Stimulated activated CD4-positive, alpha-beta T cell treated with anti-CD3 and anti-CD28 coated beads, TNF-alpha, amount 100 ng/mL, for 4 hours (primary cell): ENCODE measurements at places on chromosomes 7 and 10.

DNA sequence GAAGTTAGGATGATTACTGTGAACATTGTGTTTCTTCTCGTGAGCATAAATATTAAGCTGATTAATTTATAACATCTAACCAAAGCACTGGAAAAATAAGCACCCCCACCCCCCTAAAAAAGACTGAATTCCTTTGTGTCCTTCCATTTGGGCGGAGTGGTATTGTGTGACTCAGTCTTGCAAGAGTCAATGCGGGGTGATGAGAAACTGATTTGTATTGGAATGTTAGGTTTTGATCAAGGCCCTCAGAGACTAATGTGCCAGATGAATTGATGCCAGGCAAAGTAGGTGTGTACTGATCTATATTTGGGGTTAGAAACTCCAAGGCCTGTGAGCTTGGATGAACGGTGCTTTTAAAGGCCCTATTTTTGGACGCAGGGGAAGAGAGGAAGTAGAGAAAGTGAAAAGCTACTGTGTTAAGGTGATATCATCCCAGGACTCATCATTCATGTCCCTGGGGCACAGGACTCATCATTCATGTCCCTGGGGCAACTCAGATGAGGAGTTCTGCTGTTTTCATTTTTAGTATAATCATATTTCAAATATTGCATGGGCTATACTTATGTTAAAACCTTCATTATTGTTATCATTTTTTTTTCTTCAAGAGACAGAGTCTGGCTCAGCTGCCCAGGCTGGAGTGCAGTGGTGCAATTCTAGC is 61.3 kb upstream of the PTN start:
- DNase-seq = no peak

- no peak for DNase-seq
Measured at GRCh38 chr10:91167406-91167805, 53.1 kb upstream of the PCGF5 start.

DNA sequence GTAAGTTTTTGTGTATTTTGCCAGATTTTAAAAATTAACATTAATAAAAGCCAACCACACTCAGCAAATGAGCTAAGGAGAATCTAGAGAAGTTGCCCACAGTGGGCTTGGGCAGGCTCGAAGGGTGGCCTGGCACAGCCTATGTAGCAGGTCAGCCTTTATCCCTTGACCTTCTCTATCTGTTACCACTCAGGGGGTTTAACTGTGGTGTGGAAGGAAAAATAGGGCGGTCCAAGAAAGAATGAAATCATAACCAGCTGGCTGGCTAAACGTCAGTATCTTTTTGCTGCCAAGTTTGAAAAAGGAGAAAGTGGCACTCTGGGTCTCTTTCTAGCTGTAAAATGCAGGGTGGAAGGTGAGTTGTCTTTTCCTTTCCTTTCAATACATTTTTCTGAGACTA is 130.3 kb upstream of the ASAH2 start:
- DNase-seq = no peak

DNA sequence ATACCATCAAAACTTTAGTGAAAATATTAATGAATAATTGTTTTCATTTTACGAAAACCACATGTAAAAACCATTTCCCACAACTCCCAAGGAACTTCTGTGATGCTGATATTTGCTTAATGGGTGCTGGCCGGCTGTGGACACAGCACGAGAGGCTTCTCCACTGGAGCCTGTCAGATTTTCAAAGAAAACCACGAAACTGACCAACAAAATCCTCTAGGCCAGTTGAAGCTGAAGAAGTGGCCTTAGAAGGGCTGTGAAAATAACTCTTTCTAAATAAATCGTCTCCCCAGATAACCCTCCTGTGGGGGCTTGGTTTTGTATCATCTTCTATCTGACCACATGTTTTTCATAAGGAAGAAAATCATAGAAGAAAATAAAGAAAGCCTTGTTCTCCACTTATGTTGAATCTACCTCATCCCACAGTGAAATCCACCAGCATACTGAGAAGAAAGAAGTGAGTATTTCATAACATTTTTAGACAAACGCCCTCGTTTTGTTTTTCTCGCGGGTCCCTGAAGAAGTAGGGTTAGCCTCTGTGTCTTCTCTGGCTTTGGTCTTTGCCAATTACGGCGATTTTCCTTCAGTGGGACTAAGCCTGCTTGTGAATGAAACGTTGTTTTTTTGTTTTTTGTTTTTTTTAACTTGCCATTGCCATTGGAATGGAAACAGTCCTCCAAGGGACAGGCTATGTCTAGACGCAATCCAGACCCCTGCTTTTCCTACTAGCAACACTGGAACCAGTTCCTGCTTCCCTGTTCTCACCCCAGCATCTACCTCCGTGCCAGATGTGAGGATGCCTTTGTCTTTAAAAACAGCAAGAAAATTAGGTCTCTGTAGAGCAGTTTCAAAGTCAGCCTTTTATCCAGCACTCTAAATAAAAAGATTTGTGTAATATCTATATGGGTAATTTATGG is 123.9 kb downstream of the ADAM12 start:
- DNase-seq = no peak

DNA sequence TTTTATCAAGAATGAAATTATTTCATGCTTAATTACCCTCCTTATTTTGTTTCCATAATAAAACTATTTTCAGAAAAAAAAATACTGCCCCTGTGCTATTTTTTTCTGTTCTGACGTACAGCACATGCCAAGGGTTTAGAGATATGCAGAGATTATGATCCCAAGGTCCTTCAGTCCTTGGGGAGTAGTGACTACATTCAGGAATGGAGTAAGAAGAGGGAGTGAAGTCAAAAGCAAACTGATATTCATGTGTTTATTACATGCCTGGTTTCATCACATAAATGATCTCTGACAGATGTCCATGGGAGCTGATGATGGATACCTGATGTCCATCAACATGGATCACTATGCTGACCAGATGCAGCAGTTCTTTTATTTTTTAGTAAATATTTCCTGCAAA is 17.2 kb downstream of the AKAP9 start:
- no peak for DNase-seq

- no peak for DNase-seq
Measured at GRCh38 chr7:155262031-155262430, 35.6 kb upstream of the INSIG1 start.

GRCh38 chr7:75992083-75992755 is 2.2 kb downstream of the TMEM120A start:
- no peak for DNase-seq

- DNase-seq = no peak
Measured at GRCh38 chr7:114853189-114853588, 68.7 kb upstream of the MDFIC start.

DNA sequence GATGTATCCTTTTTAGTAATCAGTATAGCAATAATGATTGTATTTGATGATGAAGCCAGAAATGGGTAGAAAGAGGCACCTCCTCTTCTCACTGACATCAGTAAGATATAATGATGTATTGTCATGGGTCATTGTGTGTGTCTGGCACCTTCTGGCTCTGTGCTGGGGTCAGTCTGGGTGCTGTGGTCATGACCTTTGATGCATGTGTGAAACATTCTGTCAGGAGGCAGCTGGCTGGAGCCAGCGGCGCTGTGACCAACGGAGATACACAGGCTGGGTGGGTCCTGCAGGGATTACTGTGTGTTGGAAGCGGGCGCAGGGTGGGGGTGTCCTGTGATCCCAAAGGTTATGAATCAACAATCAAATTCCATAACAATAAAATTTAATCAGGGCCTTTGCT is 35.2 kb downstream of the EEPD1 start:
- DNase-seq = no peak

DNA sequence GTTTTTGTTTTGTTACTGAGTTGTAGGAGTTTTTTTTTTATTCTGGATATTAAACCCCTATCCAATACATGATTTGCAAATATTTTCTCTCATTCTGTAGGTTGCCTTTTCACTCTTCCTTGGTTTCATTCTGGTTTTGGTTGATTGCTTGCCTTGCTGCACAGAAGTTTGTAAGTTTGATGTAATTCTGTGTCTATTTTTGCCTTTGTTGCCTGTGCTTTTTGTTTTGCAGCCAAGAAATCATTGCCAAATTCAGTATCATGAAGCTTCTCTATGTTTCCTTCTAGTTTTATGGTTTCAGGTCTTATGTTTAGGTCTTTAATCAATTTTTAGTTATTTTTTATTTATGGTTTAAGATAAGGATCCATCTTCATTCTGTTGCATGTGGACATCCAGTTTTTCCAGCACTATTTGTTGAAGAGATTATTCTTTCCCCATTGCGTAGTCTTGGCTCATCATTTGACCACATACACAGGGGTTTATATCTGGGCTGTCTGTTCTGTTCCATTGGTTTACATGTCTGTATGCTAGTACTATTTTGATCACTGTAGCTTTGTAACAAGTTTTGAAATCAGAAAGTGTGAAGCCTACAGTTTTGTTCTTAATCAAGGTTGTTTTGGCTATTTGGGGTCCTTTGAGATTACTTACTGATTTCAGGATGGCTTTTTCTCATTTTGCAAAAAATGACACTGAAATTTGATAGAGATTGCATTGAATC is 26.4 kb downstream of the BMPR1A start:
- DNase-seq = no peak

- no peak for DNase-seq
Measured at GRCh38 chr10:5040010-5040673, 36.5 kb upstream of the AKR1C2 start.

DNA sequence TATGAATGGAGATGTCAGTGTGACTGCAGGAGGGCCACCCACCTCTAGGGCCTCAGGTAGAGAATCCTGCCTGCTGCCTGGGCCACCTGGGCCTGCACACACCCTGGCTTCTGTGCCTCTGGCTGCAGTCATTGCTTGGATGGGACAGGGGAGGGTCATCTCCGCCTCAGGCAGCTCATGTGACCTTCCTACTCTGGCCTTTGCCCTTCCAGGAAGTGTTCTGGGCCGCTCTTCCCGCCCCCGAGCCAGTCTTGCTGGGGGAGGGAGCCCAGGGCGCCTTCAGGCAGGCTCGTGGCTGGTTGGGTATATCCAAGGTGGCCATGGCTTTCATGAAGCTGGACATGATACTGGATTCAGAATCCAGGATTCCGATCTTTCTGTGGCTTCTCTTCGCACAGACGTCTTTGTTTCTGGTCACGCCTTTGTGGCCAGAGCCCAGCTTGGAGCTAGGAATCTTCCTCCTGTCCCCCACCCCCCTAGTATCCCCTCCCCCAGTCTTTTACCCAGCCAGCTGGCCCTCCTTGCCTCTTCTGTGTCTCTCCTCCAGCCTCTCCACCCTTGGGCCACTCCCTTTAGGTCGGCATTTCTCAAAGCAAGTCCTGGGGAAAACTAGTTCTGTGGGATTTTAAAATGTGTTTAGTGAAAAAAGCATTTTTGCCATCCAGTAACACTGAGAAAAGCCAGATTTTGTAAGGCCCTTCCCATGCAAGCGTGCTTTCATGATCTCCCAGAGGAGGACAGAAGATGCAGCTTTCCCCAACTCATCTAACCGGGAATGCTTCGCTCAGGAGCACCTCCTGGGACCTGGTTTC is 119.6 kb downstream of the ZMIZ1 start:
- DNase-seq = no peak

- DNase-seq = no peak
Measured at GRCh38 chr7:110007320-110008063, 1083.4 kb upstream of the LRRN3 start.

- no peak for DNase-seq
Measured at GRCh38 chr7:98085674-98086073, 21.0 kb upstream of the LMTK2 start.

GRCh38 chr10:133464582-133465031 is 10.9 kb downstream of the SCART1 start:
- DNase-seq = no peak

- no peak for DNase-seq
Measured at GRCh38 chr7:4266270-4267040, 415.6 kb upstream of the FOXK1 start.

DNA sequence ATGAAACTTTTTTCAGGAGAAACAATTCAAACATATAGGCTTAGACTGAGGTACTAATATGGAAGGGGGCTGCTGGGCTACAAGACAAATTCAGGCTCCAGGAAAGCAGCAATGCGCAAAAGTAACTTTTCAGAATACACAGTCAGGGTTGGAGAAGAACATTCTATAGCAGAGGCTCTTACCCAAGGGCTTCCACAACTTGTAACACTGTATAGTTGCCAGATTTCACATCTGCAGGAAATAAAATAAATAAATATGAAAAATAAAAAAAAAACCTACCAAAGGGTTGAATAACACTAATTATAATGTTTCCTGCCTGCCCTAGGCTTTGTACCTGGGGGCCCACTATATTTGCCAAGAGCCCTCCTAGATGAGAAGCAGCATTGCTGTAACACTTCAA is 14.3 kb downstream of the MMS19 start:
- no peak for DNase-seq

DNA sequence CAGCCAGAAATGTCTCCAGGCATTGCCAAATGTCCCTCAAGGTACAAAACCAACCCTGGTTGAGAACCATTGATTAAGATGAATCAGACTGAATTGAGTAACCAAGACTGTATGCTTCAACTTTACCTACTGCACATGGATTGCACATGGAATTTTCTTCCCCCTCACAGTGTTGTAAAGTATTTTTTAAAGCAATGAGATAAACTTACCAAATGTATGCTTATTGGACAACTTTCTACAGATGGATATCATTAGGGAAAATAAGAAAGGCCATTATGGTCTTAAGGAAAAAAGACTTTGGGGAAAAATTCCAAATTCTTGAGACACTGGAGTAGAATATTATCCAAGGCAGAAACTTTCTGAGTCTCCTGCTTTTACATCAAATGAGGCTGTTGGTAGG is 20.9 kb upstream of the MTPN start:
- no peak for DNase-seq

DNA sequence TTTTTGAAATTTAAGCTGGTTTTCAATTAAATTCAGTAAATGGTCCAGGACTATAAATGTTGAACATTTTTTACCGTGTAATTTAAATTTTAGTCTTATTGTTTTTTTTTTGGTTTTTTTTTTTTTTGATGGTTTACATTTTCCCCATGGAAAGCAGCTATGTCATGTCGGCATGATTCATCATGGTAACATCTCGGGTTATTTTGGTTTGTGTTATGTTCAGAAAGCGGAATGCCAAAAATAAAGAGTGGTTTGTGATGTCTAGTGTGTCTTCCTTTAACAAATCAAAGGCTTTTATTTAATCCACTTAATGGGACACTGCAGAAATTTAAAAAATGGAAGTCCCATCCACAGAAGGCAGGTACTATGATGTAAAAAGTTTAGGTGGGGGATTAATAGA is 58.5 kb downstream of the TRUB1 start:
- DNase-seq = no peak

DNA sequence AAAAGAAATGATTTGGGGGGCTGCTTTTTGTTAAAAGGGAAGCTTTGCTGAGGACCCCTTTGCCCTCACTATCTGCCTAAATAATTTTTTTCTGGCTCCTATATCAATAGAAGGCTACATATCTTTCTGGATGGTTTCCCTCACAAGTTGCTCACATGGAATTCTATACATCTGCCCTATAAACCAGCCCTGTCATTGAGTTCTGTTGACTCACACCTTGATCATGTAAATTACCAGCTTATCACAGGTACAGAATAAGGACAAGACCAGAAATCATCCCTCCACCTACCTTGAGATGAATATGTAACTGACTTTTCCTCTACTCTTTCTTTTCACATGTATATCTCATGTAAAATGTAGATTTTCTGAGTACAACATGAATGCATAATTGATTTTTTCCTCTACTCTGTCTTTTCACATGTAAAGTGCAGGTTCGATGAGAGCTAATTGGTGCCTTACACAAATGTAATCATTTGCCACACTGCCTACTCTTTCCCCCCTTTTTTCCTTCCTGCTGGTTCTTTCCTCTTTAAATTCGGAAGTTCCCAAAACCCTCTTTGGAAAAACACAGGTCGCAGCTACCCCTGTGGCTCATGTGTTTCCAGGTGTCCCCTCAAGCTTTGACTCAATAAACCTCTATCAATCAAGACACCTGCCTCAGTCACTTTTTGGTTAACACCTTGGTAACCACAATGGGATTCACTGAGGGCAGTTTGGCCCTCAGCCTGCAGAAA is 12.5 kb downstream of the CYP3A43 start:
- no peak for DNase-seq

GRCh38 chr10:126940670-126941310 is 35.6 kb downstream of the DOCK1 start:
- DNase-seq = no peak
